ENCODE measurements at places on chromosomes 4 and X.

- no peak for DNase-seq
These were observed 388.2 kb downstream of the OPHN1 start for GRCh38 chrX:68045008-68045577.

DNA sequence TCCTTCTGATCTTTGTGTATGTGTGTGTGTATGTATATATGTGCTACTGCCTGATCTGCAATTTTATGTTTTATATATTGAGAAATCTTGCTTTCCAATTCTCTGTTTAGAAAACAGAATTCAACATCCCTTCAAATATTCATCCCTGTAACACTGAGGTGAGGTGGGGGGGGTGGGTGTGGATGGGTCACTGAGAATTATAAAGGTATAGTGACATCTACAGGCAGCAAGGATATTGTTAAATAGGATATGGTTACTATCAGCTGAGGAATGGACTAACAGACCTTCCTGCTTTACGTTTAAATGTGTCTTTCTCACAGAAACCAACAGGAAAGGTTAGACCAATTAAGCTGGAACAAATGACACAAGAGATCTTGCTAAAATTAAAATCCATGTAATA is 19.0 kb upstream of the MAGEB2 start:
- DNase-seq: no peak

GRCh38 chrX:112254896-112255295 is 172.3 kb upstream of the TRPC5 start:
- DNase-seq: no peak

DNA sequence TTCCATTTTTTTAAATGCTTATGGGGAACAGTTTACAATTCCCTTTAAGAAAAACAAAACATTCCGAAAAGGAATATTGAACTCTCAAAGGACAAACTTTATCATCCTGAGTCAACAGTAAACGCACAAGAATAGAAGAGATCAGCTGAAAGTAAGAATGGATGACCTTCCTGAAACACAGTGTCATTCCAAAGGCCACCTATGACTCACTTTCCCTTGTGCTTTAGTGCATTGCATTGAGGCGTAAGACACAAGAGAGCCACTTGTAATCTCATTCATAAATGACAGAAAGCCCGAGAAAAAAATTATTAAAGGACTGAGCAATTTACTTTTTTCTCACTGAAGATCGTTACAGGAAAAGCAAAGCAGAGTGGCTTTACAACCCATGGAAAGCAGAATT is 1062.4 kb upstream of the DIAPH2 start:
- DNase-seq: no peak

GRCh38 chr4:55887594-55887993 is 34.1 kb downstream of the EXOC1 start:
- no peak for DNase-seq

- DNase-seq: no peak
These were observed 188.5 kb upstream of the TEX13C start for GRCh38 chrX:125131164-125131563.

DNA sequence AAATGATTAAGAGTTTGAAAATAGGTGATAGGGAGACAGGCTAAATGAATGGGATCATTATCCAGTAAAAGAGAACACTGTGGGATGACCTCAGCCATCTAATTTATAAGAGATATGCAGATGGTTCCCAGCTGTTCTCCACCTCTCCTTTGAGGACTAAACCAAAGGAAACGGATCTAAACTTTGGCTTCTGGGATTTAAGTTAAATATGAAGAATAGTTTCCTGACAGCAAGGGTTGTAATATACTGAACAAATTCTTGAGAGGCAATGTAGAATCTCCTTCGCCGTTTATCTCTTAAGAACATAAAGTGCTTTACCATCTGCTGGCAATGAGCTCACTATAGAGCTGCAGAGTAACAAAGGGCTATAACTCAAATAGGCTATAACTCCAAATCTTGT is 35.4 kb upstream of the HPGDS start:
- DNase-seq: no peak

GRCh38 chrX:152573866-152574265 is 63.8 kb upstream of the GABRQ start:
- DNase-seq: no peak

DNA sequence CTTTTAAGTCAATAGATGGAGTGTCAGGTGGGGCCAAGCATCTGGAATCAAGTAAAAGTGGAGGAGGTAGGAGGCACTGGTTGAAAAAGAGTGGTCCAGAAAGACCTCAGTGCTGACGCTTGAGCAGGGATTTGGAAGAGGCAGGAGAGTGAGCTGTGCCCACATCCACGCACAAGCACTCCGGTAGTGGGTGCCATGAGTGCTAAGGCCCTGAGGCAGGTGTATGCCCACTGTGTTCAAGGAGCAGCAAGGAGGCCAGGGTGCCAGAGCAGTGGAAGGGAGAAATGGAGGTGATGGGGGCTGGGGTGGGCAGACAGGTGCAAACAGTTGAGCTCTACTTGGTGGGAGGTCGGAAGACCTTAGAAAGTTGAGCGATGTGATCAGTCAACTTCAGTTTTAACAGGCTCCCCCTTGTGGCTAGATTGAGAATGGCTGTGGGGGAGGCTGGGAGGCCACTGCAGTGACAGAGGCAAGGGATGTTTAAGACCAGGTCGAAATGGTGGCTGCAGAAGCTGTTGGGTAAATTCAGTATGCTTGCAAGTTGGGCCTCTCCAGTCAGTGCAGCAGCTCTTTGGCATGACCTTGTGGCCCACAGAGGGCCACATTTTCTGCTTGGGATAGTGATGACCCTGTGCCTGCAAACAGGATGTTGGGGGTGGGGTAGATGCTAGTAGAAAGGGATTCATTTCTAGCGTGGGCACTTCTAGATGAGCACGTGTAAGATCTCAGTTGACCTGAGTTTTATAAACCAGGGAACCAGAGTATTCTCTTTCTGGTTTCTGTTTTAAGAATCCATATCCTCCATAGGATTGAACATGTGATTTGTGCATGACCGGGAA is 12.7 kb downstream of the TKTL1 start:
- peak; percentile 26 for DNase-seq

Data from cerebellum (tissue), 4 donors.